ENCODE measurements at places on chromosomes 5 and 9. TPM values are rescaled to one million over a fixed set of nuclear protein-coding genes. Genes with fewer than 3 reads are reported as not detected.

Gene TTC23L
- total RNA-seq = 1.4 TPM

DNA sequence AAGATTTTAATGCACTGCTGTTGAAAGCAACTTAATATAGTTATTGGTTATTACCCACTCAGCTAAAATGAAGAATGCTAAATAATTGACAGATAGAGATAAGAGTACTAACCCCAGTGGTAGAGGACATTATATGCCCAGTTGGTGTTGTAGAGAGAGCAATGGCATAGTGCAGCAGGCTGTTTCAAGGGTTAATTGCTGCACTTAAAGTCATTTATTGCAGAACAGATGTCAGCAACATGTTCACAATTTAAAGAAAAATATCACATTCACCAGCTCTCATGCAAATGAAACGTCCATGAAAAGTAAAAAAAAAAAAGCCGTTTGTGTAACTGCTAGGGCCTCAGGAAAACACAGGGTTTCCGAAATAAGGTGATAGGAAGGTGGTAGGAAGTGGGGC lies 254.6 kb downstream of the MTRR start:
- no peak for DNase-seq

GRCh38 chr9:101130054-101130453 lies 101.5 kb downstream of the PLPPR1 start:
- DNase-seq = no peak

- DNase-seq = no peak
These were observed 15.8 kb upstream of the TRAF1 start for GRCh38 chr9:120942186-120943001.

Gene TXNDC8
- total RNA-seq = not detected

- DNase-seq = peak; percentile 80
These were observed 3.7 kb downstream of the CD180 start for GRCh38 chr5:67192719-67193438.

Measured in B cell (primary cell).